Activated CD4-positive, alpha-beta T cell treated with anti-CD3 and anti-CD28 coated beads, Interleukin-2, amount 10 ng/mL, durations not matched to agents 24 days and 14 days (primary cell): ENCODE measurements at places on chromosomes 5 and 9. TPM values are rescaled to one million over a fixed set of nuclear protein-coding genes. Genes with fewer than 3 reads are reported as not detected.

GRCh38 chr5:139869042-139869790 is 73.6 kb downstream of the PSD2 start:
- H3K4me3 ChIP-seq, result no peak overlapping the region
- H3K27ac ChIP-seq, result no peak overlapping the region
- no peaks in the 10 kb centered on the region for H3K36me3 ChIP-seq
- DNase-seq, result no peak

DNA sequence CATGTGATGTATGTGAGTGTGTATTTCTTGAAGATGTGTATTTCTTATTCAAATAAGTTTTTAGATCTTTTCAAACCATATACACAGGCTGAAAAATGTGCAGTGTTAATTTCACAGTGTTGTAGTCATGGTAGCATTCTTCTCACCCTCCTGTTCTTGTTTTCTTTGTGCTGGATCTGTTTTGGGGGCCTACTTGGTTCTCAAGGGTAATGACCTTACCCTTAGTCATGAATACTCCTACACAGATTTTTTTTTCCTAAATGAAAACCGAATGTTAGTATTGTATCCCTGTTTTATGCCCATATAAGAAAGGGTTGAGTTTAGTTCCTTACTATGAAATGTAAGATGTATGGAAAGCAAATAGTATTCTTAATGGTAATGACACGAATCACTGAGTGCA is 88.0 kb downstream of the SLC44A1 start:
- H3K36me3 ChIP-seq, result no peaks in the 10 kb centered on the region
- no peak overlapping the region for H3K4me3 ChIP-seq
- H3K4me1 ChIP-seq, result peaks cover 5% of the 10 kb centered on the region
- no peak overlapping the region for H3K27ac ChIP-seq
- H3K27me3 ChIP-seq, result peaks cover 2% of the 10 kb centered on the region
- DNase-seq, result no peak

DNA sequence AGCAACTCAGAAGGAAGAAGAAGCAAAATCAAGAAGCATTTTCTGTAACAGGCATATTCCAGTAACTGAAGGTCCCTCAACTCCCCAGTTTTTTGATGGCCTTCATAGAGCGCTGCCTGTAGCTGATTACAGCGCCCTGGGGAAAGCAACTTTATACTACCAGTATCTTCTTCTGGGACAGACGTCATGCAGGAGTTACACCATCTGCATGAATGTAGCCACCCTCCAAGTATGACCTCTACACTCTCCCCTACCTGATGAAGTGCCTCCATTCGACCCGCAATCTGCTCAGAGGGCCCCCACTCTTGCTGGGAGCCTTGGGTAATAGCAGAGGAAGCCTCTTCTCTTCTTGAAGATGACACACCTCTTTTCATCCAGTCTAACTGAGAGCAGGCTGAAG is 21.0 kb upstream of the SH3TC2 start:
- H3K27ac ChIP-seq, result no peak overlapping the region
- peaks cover 4% of the 10 kb centered on the region for H3K27me3 ChIP-seq
- H3K36me3 ChIP-seq, result no peaks in the 10 kb centered on the region

GRCh38 chr5:168347368-168348083 is 56.1 kb downstream of the WWC1 start:
- no peak overlapping the region for H3K27ac ChIP-seq
- no peak overlapping the region for H3K4me3 ChIP-seq
- no peaks in the 10 kb centered on the region for H3K36me3 ChIP-seq
- no peaks in the 10 kb centered on the region for H3K4me1 ChIP-seq
- DNase-seq, result no peak
- no peaks in the 10 kb centered on the region for H3K27me3 ChIP-seq

DNA sequence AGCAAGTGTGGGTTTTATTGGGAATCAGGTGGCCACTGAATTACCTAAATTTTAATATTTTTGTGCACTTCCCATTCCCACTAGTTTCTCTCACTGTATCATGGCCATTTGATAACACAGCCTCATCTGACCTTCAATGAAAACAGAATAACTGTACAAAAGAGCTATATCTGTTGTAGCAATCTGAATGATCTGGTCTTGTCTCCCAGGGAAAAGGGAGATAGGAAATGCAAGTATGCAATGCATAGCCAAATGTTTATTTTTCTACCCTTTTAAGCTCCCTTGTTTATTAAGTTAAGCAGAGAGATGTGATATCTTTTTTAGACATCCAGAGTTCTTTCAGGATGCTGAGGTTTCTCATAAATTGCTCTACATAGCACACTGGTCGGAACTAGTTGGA is 288.3 kb upstream of the CLINT1 start:
- no peaks in the 10 kb centered on the region for H3K27me3 ChIP-seq
- H3K27ac ChIP-seq, result no peak overlapping the region
- no peaks in the 10 kb centered on the region for H3K4me1 ChIP-seq
- H3K4me3 ChIP-seq, result no peak overlapping the region

DNA sequence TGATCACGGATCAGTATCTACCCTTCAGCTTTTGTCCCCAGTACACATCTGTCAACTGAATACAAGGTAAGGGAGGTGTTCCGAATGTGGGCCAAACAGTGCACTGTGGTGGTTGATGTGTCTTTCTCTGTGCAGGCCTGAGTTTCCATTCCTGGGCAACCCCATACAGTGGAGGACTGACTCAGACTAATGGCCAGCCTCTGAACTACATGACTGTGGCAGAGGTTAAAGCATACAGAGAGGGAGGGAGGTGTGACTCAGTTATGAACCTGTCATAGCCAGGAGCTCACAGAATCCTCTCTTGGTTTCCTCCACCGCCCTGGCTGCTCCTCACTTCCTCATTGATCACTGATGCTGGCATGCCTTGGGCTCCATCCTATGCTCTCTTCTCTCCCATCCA is 136.4 kb upstream of the TAS2R1 start:
- H3K27ac ChIP-seq, result no peak overlapping the region
- no peaks in the 10 kb centered on the region for H3K4me1 ChIP-seq
- no peak for DNase-seq
- no peaks in the 10 kb centered on the region for H3K36me3 ChIP-seq

GRCh38 chr5:153402550-153402949 is 87.9 kb upstream of the GRIA1 start:
- DNase-seq, result no peak
- no peaks in the 10 kb centered on the region for H3K4me1 ChIP-seq
- no peaks in the 10 kb centered on the region for H3K27me3 ChIP-seq
- no peak overlapping the region for H3K4me3 ChIP-seq

GRCh38 chr9:2526071-2526828 is 95.3 kb upstream of the VLDLR start:
- no peak overlapping the region for H3K4me3 ChIP-seq
- no peaks in the 10 kb centered on the region for H3K27me3 ChIP-seq
- H3K36me3 ChIP-seq, result no peaks in the 10 kb centered on the region

- DNase-seq, result no peak
- H3K4me1 ChIP-seq, result no peaks in the 10 kb centered on the region
- no peaks in the 10 kb centered on the region for H3K36me3 ChIP-seq
Observed at GRCh38 chr9:128055344-128056040, 11.6 kb downstream of the NAIF1 start.

DNA sequence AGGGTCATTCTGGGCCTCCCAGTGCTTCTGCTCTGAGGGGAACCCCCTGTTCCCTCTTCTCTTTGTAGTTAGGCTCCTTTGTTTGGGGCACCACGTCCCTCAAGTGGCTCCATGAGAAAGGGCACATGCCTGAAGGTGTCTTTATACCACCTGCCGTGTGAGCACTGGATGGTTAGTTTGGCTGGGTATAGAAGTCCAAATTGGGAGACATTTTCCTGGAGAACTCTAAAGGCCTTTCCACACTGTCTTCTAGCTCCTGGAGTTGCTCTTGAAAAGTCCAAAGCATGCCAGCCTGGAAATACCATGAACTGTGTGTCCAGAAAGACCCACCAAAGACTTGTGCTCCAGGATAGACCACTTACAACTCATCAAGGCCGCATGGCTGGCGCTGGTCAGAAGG is 11.1 kb upstream of the CCDC187 start:
- no peaks in the 10 kb centered on the region for H3K27me3 ChIP-seq
- no peak overlapping the region for H3K27ac ChIP-seq
- no peaks in the 10 kb centered on the region for H3K36me3 ChIP-seq
- H3K4me1 ChIP-seq, result no peaks in the 10 kb centered on the region
- no peak overlapping the region for H3K4me3 ChIP-seq

DNA sequence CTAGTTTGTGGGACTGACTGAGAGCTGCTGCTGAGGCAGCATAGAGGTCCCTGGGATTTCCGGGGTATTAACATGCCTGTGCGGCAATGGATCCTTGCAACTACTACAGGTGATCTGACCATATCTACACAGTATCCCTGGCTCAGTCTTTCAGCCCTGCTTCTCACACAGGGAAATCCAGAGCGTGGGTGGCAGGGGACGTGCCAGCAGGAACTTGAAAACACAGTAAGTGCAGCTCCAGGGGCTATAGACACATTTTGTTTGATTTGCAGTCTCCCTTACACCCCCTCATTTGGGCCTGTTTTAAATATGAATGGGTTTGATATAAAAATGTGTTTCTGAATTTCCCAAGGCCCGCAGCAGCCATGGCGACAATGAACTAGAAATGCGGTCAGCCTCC is 209.5 kb downstream of the DCP2 start:
- H3K4me1 ChIP-seq, result no peaks in the 10 kb centered on the region
- no peak for DNase-seq
- no peaks in the 10 kb centered on the region for H3K36me3 ChIP-seq
- peaks cover 7% of the 10 kb centered on the region for H3K27me3 ChIP-seq
- no peak overlapping the region for H3K4me3 ChIP-seq

- H3K27me3 ChIP-seq, result no peaks in the 10 kb centered on the region
- H3K36me3 ChIP-seq, result no peaks in the 10 kb centered on the region
- H3K4me1 ChIP-seq, result no peaks in the 10 kb centered on the region
- no peak overlapping the region for H3K4me3 ChIP-seq
- no peak for DNase-seq
- H3K27ac ChIP-seq, result no peak overlapping the region
Observed at GRCh38 chr9:114238891-114239875, 83.7 kb upstream of the ORM1 start.

DNA sequence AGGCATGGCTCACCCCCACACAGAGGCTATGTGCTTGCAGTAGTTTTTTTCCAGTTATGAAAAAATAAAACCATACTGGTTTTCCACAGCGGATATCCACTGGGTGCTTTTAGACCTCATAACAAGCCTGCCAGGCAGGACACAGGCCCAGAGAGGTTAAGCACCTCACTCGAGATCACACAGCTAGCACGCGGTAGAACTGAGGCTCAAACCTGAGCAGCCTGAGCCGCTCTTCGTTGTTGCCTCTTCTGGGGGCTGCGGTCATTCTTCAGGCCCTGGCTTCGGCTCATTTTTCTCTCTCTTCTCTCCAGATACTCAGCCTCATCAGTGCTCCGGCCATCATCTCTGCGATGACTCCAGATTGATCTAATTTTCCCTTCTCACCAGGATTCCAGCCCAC is 196.0 kb downstream of the TTLL11 start:
- no peaks in the 10 kb centered on the region for H3K4me1 ChIP-seq
- H3K27me3 ChIP-seq, result no peaks in the 10 kb centered on the region
- H3K27ac ChIP-seq, result no peak overlapping the region
- DNase-seq, result no peak
- no peaks in the 10 kb centered on the region for H3K36me3 ChIP-seq

DNA sequence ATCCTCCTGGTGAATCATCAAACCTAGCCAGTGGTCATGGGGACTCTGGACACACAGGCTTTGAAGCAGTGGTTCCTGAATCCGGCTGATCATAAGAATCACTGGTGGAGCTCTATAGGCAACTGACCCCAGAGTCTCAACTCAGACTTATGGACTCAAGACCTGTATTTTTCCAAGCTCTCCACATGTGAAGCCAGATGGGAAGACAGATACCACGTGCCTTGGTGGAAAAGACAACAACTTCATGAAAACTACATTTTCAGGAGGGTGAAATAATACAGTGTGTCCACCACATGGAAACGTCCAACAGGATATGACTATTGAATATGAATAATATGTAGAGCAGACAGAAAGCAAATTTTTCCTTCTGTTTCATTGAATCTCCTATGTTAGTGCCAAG is 33.7 kb downstream of the GABRP start:
- H3K36me3 ChIP-seq, result no peaks in the 10 kb centered on the region
- no peak for DNase-seq
- H3K27me3 ChIP-seq, result no peaks in the 10 kb centered on the region

GRCh38 chr5:124748687-124749594 is 2.5 kb upstream of the ZNF608 start:
- H3K27me3 ChIP-seq, result peaks cover 42% of the 10 kb centered on the region
- H3K27ac ChIP-seq, result no peak overlapping the region
- no peaks in the 10 kb centered on the region for H3K36me3 ChIP-seq
- peak overlapping the region; percentile 50 for H3K4me3 ChIP-seq
- peak; percentile 55 for DNase-seq
- peaks cover 7% of the 10 kb centered on the region for H3K4me1 ChIP-seq

DNA sequence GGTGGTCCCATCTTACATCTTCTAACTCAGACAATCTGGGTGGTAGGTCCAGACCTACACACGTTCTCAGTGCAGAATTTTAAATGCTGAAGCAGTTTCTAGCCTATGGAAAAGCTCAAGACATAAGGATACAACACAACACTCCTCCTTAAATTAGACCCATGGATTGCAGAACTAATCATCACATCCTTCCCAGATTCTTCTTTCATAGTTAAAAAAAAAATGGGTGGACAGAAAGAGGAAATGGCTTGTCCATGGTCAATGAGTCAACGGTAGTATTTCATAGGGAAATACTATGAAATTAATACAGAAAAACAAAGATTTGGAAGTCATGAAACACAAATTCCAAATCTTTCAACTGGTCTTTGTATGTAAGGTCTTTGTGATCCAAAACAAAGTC is 106.9 kb downstream of the PAPPA start:
- H3K36me3 ChIP-seq, result no peaks in the 10 kb centered on the region
- no peak overlapping the region for H3K27ac ChIP-seq
- H3K4me3 ChIP-seq, result no peak overlapping the region
- no peak for DNase-seq

- H3K36me3 ChIP-seq, result peaks cover 4% of the 10 kb centered on the region
- H3K27me3 ChIP-seq, result peaks cover 16% of the 10 kb centered on the region
- peak within 1 kb of the TSS; percentile 97 for H3K27ac ChIP-seq
- H3K4me3 ChIP-seq, result peak within 1 kb of the TSS; percentile 98
- peak; percentile 94 for DNase-seq
- H3K4me1 ChIP-seq, result peaks cover 26% of the 10 kb centered on the region
Observed at GRCh38 chr9:99906403-99907207, at the start of gene STX17. Gene STX17 (plus strand): TSS chr9:99906654. CDS start chr9:99915240, 8,586 bp downstream.

The WDR31 gene
- total RNA-seq, result 2.2 and 2.7 TPM in 2 replicates

The STKLD1 gene
- total RNA-seq, result 0.16 and 0.33 TPM in 2 replicates

The SLC2A8 gene
- 3.9 and 5.8 TPM in 2 replicates for total RNA-seq

The JAKMIP2 gene
- 1.2 and 1.6 TPM in 2 replicates for total RNA-seq

The PCDHB13 gene
- 0.05 TPM in 1 of 2 replicates, not detected in the other for total RNA-seq
